ENCODE measurements at places on chromosomes 1 and 21.

DNA sequence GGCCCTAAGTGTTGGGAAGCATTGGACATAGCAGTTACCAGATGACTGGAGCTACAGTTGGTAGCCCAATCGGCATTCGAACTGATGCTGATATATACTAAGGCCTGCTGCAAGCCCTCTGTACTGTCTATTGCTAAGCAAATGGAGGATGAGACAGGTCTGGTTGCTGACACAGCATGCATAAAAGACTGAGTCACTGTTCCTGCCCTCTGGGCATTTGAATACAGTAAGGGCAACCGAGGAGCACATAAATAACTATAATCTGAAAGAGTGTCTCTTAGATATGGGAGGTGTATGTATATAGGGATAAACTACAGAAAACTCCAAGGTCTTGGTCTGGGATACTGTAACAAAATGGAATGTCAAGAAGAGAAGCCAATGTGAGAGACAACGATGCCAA lies 16.8 kb upstream of the MARK1 start:
- no peak for DNase-seq

DNA sequence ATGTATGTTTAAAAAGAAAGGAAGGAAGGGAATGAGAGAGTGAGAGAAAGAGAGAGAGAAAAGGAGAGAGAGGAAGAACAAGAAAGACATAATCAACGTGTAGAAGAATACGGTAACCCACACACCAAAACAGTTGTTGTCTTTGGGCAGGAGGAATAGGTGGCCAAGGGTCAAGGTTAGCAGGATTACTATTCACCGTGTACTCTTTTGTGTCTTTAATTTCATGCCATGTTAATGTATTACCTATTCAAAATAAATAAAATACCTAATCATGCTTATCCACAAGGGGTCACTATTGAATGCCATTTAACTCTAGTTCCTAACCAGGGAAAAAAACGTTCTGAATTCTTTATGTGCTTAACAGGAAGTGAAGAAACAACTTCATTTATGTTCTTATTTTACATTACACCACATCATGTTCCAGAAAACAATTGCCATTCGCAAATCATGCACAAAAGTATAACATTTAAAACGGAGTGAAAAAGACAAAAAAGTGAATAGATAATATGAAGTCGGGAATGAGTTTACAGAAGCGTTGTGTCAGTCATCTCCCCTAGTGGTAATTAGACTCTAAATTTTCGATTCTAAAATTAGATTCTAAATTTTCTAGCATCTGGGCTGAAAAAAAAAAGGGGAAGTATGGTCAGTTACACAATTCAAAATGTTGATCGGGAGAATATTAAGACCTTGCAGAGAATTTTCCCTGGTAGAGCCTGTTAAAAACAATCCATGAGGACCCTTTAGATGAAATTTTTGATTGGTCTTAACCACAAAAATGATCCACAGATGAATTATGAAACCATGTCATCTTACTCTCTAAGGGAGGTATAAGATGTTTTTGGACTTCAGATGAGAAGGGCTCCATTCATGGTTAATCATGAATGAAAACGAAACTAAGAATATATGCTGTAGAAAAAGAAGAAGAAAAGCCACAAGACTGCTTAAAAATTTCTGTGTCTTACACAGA lies 700 bp upstream of the KMO start:
- DNase-seq: peak; percentile 76

DNA sequence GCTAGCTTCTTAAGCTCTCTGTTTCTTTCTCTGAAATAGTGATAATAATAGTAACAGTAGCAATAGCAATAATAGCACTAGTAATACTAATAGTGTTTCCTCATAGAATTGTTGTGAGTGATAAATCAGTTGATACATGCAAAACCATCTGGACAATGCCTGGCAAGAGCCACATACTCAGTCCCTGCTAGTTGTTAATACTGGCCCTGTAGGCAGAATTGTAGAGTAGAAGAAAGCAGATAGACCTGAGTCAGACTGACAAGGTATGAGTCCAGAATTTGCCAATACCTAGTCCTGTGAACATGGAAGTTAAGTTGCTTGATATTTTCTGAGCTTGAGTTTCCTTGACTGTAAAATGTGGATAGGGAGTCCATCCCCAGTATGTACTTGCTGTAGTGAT lies 171.9 kb downstream of the C1orf21 start:
- no peak for DNase-seq

- DNase-seq: no peak
These were observed 39.6 kb downstream of the UBASH3A start for GRCh38 chr21:42443181-42443785.

GRCh38 chr1:18319099-18319498 lies 161.6 kb upstream of the KLHDC7A start:
- DNase-seq: no peak

DNA sequence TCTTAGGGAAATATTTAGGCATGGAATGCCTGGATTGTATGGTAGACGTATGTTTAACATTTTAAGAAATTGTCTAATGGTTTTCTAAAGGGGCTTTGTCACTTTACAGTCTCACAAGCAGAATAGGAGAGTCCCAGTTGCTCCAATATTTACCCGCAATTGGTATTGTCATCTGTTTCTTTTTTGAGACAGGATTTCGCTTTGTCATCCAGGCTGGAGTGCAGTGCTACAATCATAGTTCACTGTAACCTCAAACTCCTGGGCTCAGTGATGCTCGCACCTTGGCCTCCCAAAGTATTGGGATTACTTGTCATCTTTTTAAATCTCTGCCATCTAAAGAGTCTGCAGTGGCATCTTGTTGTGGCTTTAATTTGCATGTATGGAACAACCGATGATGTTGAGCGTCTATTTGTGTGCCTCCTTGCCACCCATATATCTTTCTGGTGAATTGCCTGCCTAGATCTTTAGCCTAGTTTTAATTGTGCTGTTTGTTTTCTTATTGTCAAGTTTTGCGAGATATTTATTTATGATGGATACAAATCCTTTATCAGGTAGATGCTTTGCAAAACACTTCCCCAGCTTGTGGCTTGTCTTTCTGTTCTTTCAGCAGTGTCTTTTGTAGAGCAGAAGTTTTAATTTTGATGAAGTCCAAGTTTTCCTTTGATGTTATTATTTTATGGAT lies 32.0 kb upstream of the EDARADD start:
- no peak for DNase-seq

- DNase-seq: no peak
These were observed 347.6 kb upstream of the AJAP1 start for GRCh38 chr1:4306559-4307467.
